ENCODE measurements at places on chromosomes 7 and 10. TPM values are rescaled to one million over a fixed set of nuclear protein-coding genes. Genes with fewer than 3 reads are reported as not detected.

Gene TCAF2
- polyA plus RNA-seq: 4.0 TPM

Gene RNF32
- 2.7 TPM for polyA plus RNA-seq

Gene SFTPA1
- polyA plus RNA-seq: not detected

Gene LIPJ
- 0.15 TPM for polyA plus RNA-seq

Gene NRCAM
- 23.6 TPM for polyA plus RNA-seq

Gene FOXI2
- 2.3 TPM for polyA plus RNA-seq

Gene C10orf62
- polyA plus RNA-seq: 0.44 TPM

Gene NPSR1
- polyA plus RNA-seq: 0.12 TPM

DNA sequence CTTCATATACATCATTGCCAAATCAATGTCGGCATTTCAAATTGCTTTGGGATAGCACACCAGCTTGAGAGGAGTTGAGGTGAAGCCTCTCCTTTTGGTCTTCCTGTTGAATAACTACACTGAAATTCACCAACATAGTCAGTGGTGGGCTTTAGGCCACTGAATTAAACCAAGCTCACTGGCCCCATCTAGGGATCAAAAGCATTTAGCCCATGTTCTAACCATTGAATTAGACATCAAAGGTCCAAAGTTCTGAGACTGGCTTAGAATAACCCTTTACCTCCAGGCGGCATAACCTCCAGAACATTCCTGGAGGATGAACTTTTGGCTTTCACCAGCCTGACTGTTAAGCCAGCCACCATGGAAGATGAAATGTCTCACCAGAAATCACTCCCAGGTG lies 54.6 kb downstream of the BPGM start:
- DNase-seq: no peak

DNA sequence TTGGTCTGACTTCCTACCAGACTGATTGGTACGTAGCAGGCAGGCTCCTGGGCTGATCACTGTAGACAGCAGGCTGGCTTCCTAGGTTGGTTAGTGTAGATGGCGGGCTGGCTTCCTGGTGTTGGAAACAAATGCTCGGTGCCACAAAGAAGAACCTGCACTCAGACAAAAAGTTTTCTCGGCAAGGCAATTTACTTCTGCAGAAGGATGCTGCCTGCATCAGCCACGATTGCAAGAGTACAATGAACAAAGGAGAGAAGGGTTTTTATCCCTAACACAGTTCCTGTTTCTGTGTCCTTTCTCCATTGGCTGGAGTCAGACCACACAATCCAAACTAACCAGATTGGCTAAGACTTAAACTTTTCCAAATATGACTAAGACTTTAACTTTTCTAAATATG lies 123.6 kb upstream of the PPP2R2D start:
- DNase-seq: no peak

- no peak for DNase-seq
These were observed 49.0 kb upstream of the TNRC18 start for GRCh38 chr7:5472432-5473315.

- no peak for DNase-seq
These were observed 64.1 kb upstream of the GNA12 start for GRCh38 chr7:2908103-2908683.

DNA sequence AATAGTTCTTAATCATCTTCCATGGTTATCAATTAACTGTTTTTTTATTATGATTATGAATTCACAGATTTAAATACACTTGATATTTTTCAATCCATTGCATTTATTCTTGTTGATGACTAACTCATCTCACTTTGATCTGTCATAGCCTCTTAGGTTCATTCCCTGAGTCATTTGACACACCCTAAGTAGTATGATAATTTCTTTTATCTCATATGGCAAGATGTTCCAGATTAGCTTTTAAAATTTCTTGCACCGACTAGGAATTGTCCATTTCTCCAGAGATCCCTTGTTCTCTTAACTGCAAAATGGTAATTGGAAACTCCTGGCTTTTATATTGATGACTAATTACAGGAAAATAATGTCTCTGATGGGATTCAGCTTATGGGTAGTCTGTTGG lies 87.6 kb upstream of the CCDC6 start:
- no peak for DNase-seq

- no peak for DNase-seq
These were observed 755.4 kb downstream of the GRID1 start for GRCh38 chr10:85611093-85611740.

GRCh38 chr10:84429926-84430520 lies 101.6 kb downstream of the CCSER2 start:
- DNase-seq: no peak

- DNase-seq: no peak
These were observed 857.6 kb downstream of the GATA3 start for GRCh38 chr10:8912108-8912507.

GRCh38 chr10:86411281-86411841 lies 44.8 kb upstream of the GRID1 start:
- no peak for DNase-seq

- DNase-seq: no peak
These were observed 482.0 kb upstream of the MGMT start for GRCh38 chr10:128985036-128985435.

All from right renal pelvis (tissue), 4 donors.